ENCODE measurements at places on chromosomes 7 and 10.
A peak's percentile ranks its signal among the peaks of the same experiment; 100 is the strongest.

DNA sequence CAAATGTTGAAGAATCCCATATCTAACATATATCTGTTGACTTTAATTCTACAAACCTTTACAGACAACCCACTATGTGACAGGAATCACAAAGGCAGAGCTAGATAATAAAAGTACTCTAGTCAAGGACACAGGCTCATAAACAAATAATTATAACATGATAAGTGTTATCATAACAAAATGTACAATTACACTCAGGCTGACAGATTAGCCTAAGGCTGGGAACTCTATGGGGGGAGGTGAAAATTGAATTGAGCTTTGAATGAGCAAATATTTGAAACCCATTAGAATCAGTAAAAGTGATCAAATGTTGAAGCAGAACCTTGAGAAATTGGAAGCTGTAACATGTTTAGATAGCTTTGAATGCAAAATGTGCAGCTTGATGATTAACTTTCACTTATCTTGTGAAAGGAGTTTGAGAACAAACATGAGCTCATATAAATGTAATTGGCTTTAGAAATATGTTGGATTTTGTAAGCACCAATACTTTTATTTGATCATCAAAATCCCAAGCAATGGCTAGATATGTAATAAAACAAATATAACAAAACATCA is 970.2 kb downstream of the SORCS3 start:
- H3K36me3 ChIP-seq: no peaks in the 10 kb centered on the region
- DNase-seq: no peak
- no peak overlapping the region for H3K27ac ChIP-seq
- 0 out of 2 replicates have a peak, but pooled peaks cover 3% of the 10 kb centered on the region for H3K4me1 ChIP-seq
- H3K27me3 ChIP-seq: no peaks in the 10 kb centered on the region

DNA sequence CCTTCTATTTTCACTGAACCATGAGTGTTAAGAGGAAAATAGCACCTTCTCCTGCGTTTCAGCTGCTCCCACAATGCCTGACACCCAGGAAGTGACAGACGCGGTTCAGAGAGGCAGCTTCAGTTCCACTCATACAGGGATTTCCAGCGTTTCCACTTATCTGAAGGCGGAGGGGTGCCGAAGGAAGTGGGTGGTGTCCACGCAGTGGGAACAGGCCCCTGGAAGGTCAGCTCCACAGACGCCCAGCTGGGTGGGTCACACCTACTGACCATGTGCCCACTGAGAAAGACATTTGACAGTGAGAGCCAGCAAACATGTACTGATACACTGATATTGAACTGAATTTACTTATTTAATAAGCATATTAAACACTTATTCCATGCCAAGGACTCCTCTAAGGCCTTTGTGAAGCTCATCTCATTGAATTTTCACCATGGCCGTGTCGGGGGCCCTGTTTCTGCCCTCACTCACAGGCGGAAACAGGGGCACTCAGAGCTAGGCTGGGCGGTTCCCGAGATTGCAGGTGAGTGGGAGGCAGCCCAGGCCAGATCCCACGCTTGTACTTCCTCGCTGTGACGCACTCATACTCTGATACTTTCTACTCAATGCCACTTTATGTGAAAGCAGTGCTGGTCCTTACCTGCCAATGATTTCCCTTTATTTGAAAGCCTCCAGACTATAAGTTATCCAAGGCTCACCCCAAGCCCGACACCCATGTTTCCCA is 96.8 kb downstream of the TCERG1L start:
- no peak for DNase-seq
- no peaks in the 10 kb centered on the region for H3K4me1 ChIP-seq
- H3K27ac ChIP-seq: no peak overlapping the region
- H3K36me3 ChIP-seq: no peaks in the 10 kb centered on the region
- no peaks in the 10 kb centered on the region for H3K27me3 ChIP-seq

DNA sequence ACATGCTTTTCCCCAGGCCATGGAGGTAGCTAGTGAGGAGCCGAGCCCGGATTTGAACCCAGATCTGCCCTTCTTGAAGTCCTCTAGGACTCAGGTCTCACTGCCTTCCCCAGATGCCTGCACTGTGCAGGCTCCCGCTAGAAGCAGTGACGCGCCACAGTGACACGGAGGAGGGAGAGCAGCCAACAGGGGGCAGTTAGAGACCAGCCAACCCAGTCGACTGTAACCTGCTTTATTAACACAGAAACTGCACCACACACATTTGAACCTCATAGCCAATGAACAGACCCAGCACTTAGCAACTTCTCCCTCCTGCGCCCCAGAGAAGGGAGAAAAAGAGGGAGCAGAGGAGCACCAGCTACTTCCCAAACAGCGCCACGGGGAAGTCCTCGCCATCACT is 27.4 kb downstream of the PILRA start:
- no peak overlapping the region for H3K4me3 ChIP-seq
- H3K27me3 ChIP-seq: 0 out of 2 replicates have a peak, but pooled peaks cover 8% of the 10 kb centered on the region
- H3K27ac ChIP-seq: no peak overlapping the region
- H3K36me3 ChIP-seq: no peaks in the 10 kb centered on the region
- peaks cover 10% of the 10 kb centered on the region for H3K4me1 ChIP-seq
- peak; percentile 72 for DNase-seq

GRCh38 chr7:91446819-91447218 is 182.6 kb downstream of the FZD1 start:
- DNase-seq: no peak
- no peaks in the 10 kb centered on the region for H3K36me3 ChIP-seq
- no peaks in the 10 kb centered on the region for H3K27me3 ChIP-seq
- H3K27ac ChIP-seq: no peak overlapping the region
- H3K4me3 ChIP-seq: no peak overlapping the region

GRCh38 chr7:85483177-85483576 is 296.3 kb upstream of the SEMA3D start:
- H3K4me3 ChIP-seq: no peak overlapping the region
- H3K4me1 ChIP-seq: no peaks in the 10 kb centered on the region
- no peaks in the 10 kb centered on the region for H3K36me3 ChIP-seq
- DNase-seq: no peak
- no peak overlapping the region for H3K27ac ChIP-seq
- no peaks in the 10 kb centered on the region for H3K27me3 ChIP-seq

GRCh38 chr10:22344249-22344648 is 1.0 kb upstream of the SPAG6 start:
- no peak for DNase-seq
- peaks cover 100% of the 10 kb centered on the region for H3K27me3 ChIP-seq
- H3K36me3 ChIP-seq: no peaks in the 10 kb centered on the region
- peaks cover 19% of the 10 kb centered on the region for H3K4me1 ChIP-seq
- no peak overlapping the region for H3K4me3 ChIP-seq

Measured in GM23338 (cell line).